IMR-90 (cell line): ENCODE measurements at places on chromosomes 12 and 14.

DNA sequence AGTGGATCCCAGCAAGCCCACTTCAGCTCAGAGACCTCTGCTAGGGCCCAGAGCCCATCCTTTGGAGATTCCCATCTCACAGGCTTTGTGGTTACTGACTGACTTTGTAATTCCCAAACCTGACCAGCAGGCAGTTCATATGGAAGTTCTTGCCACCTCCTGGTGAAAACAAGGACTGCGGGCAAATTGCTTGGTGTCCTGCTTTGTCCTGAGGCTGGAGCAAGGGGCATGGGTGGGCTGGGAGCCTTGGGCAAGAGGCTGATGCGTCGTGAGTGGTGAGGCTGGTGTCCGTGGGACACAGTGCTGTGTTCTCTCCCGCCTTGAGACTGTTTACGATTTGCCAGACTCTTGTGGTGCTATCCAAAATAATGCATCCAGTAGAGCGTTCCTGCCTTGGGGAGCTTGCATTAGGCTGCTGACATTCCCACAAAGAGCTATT is 91.0 kb downstream of the LRRC74A start:
- DNase-seq = peak; percentile 84
- peaks cover 42% of the 10 kb centered on the region for H3K4me1 ChIP-seq
- H3K27ac ChIP-seq = peak overlapping the region; percentile 86

DNA sequence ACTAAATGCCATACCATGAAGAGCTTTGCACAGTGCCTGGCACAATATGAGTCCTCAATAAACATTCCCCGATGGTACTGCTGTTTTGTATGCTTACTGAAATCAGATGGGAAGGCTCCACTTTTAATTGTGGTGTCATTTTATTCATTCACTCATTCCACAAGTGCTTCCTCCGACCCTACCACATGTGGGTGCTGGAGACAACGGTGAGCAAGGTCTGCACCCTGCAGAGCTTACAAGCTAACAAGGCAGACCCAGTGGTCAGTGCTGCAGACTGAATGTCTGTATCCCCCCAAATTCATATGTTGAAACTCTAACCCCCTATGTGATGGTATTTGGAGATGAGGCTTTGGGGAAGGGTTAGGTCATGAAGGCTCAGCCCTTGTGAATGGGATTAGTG is 48.3 kb downstream of the RFX4 start:
- H3K36me3 ChIP-seq = no peaks in the 10 kb centered on the region
- no peak overlapping the region for H3K27ac ChIP-seq
- no peak for DNase-seq
- H3K4me3 ChIP-seq = no peak overlapping the region
- no peaks in the 10 kb centered on the region for H3K4me1 ChIP-seq

DNA sequence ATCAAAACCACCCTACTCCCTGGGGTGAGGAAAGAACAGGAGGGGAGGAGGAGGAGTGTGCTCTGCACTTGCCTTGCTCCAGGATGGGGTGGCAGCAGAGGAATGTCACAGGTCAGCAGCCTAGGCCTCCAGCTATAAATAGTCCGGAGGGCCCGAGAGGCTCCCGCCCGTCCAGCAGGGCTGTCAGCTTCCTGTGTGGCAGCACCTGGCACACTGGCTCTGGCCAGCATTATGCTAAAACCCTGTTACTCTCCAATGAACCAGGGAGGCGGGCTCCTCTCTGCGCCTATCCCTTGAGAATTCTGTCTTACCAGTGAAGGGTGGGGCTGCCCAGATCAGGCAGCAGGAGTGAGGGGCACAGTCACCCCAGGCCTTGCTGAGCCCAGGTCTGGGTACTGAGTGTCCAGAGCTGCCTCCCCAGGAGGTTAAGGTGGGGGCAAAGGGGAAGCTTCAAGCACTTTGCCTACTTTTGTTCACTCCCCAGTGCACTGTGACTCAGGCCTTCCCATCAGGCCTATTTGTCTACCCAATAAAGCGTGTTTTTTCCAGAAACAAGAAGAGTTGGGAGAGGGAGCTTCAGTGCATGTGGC is 1.2 kb upstream of the COX14 start:
- no peaks in the 10 kb centered on the region for H3K36me3 ChIP-seq
- peaks cover 13% of the 10 kb centered on the region for H3K4me1 ChIP-seq
- peak; percentile 11 for DNase-seq
- no peaks in the 10 kb centered on the region for H3K27me3 ChIP-seq
- peak overlapping the region; percentile 21; the same call in 1 of the 2 replicates for H3K27ac ChIP-seq

- DNase-seq = no peak
- H3K27me3 ChIP-seq = peaks cover 53% of the 10 kb centered on the region
- H3K36me3 ChIP-seq = no peaks in the 10 kb centered on the region
- no peaks in the 10 kb centered on the region for H3K4me1 ChIP-seq
- H3K27ac ChIP-seq = no peak overlapping the region
Measured at GRCh38 chr12:52713960-52714886, 10.9 kb upstream of the KRT77 start.

- H3K27ac ChIP-seq = no peak overlapping the region
- no peak for DNase-seq
- H3K27me3 ChIP-seq = no peaks in the 10 kb centered on the region
- no peak overlapping the region for H3K4me3 ChIP-seq
- H3K4me1 ChIP-seq = no peaks in the 10 kb centered on the region
Measured at GRCh38 chr12:85831327-85831990, 4.8 kb downstream of the RASSF9 start.

- no peak overlapping the region for H3K27ac ChIP-seq
- no peak overlapping the region for H3K4me3 ChIP-seq
- no peaks in the 10 kb centered on the region for H3K36me3 ChIP-seq
- peaks cover 1% of the 10 kb centered on the region; the same call in 1 of the 2 replicates for H3K4me1 ChIP-seq
Measured at GRCh38 chr12:18595412-18595811, 142.4 kb downstream of the PLCZ1 start.

GRCh38 chr12:66127650-66128049 is 2.9 kb downstream of the LLPH start:
- DNase-seq = peak; percentile 72
- H3K27me3 ChIP-seq = no peaks in the 10 kb centered on the region
- H3K27ac ChIP-seq = no peak overlapping the region
- H3K36me3 ChIP-seq = peaks cover 17% of the 10 kb centered on the region
- H3K4me3 ChIP-seq = no peak overlapping the region
- peaks cover 2% of the 10 kb centered on the region; the same call in 1 of the 2 replicates for H3K4me1 ChIP-seq

- H3K36me3 ChIP-seq = no peaks in the 10 kb centered on the region
- no peak overlapping the region for H3K4me3 ChIP-seq
- no peaks in the 10 kb centered on the region for H3K4me1 ChIP-seq
- no peak for DNase-seq
- no peaks in the 10 kb centered on the region for H3K27me3 ChIP-seq
Measured at GRCh38 chr14:106013879-106014376, 487.5 kb downstream of the TMEM121 start.

DNA sequence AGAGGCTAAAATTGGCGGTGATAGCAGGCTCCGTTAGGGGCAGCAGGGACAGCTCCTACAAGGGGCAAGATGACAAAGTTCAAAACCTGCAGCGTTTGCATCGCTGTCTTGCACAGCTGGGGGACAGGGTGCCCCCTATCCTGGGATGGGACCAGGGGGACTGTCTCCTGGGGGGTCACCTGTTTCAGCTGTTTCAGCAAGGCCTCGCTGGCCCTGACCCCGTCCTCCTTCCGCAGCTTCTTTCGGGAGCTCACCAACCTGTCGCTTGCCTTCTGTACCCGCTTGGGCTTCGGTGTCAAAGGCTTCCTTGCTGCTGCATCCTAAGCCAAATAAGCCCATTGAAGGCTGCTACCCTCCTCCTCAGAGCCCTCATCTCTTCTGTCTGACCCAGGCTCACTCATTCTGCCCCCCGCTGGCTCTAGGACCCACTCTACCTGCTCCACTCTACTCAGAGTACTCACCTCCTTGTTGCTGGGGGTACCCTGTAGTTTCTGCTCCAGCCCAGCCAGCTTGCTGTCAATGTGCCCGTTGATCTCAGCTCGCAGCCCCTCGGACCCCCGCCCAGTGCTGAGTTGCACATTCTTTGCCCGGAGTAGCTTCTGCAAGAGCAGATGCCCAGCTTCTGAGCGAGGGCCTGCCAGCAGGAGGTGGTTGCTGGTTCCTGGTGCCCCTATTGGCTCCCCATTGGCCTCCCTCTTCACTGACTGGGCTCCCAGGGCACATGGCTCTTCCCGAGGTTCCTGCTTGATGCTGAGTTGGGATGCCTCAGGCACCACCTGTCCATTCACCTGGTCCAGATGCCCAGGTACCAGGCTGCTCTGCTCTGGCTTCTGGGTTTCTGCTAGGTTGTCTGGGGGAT is 12.4 kb upstream of the PRKAG1 start:
- no peaks in the 10 kb centered on the region for H3K4me1 ChIP-seq
- peaks cover 88% of the 10 kb centered on the region for H3K36me3 ChIP-seq
- H3K27ac ChIP-seq = no peak overlapping the region
- H3K4me3 ChIP-seq = no peak overlapping the region

DNA sequence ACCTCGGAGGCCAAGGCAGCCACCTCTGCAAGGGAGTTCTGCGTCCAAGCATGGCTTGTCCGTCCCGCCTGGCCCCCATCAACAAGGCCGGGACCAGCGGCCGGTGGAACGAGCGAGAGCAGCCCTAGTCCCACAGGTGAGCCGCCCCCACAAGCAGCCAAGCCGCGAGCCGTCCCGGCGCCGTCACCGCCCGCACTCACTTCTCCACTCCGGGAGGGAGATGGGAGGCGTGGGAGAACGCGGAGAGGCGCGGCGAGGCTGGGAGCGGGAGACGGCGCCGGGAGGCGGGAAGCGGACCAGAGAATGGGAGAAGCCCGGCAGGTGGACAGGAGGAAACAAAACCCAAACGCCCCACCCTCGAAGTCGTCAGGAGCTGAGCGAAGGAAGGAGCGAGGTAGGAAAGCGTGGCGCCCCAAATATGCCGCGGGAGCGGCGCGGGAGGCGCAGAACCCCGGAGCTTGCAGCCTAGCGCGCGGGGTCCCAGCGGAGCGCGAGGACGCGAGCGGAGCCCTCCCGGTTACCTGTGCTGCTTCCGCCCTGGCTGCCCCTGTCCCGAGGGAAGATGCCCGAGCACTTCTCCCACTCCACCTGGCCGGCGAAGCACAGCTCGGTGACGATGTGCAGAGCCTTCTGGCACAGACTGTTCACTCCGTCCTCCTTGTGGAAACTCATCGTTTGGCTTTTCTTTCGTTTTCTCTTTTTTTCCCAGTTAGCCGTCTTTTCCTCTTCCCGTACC is 600 bp downstream of the SYT10 start:
- no peak overlapping the region for H3K27ac ChIP-seq
- H3K4me1 ChIP-seq = no peaks in the 10 kb centered on the region
- peaks cover 10% of the 10 kb centered on the region for H3K27me3 ChIP-seq
- H3K4me3 ChIP-seq = peak overlapping the region; percentile 35
- no peaks in the 10 kb centered on the region for H3K36me3 ChIP-seq

- H3K36me3 ChIP-seq = peaks cover 2% of the 10 kb centered on the region; the same call in 1 of the 2 replicates
- no peaks in the 10 kb centered on the region for H3K4me1 ChIP-seq
- H3K27ac ChIP-seq = no peak overlapping the region
- H3K27me3 ChIP-seq = no peaks in the 10 kb centered on the region
- H3K4me3 ChIP-seq = no peak overlapping the region
Measured at GRCh38 chr14:64401949-64402348, 13.8 kb downstream of the MTHFD1 start.

- H3K27me3 ChIP-seq = no peaks in the 10 kb centered on the region
- H3K4me3 ChIP-seq = peak overlapping the region; percentile 67
- peak; percentile 87 for DNase-seq
- H3K4me1 ChIP-seq = no peaks in the 10 kb centered on the region; the same call in 1 of the 2 replicates
- peak overlapping the region; percentile 73 for H3K27ac ChIP-seq
- H3K36me3 ChIP-seq = no peaks in the 10 kb centered on the region
Measured at GRCh38 chr14:85533023-85533860, 3.3 kb downstream of the FLRT2 start.

DNA sequence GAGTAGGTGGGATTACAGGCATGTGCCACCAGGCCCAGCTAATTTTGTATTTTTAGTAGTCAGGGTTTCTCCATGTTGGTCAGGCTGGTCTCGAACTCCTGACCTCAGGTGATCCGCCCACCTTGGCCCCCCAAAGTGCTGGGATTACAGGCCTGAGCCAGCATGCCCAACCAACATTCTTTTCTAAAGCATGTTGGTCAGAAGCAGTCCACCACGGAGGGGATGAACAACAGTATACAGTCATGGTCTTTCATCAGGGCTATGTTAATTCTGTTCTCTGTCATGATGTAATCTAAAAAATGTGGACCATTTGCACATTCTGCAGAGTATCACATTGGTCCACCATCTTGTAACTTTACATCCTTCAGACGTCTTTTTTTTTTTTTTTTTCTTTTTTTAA is 3.6 kb downstream of the MRPL51 start:
- no peak overlapping the region for H3K4me3 ChIP-seq
- H3K4me1 ChIP-seq = no peaks in the 10 kb centered on the region; the same call in 1 of the 2 replicates
- H3K27ac ChIP-seq = no peak overlapping the region
- H3K36me3 ChIP-seq = no peaks in the 10 kb centered on the region
- no peaks in the 10 kb centered on the region for H3K27me3 ChIP-seq

- peaks cover 2% of the 10 kb centered on the region; the same call in 1 of the 2 replicates for H3K4me1 ChIP-seq
- no peak overlapping the region for H3K4me3 ChIP-seq
Measured at GRCh38 chr12:3083241-3083920, 6.2 kb downstream of the TSPAN9 start.

GRCh38 chr12:122035292-122035691 is 13.6 kb downstream of the BCL7A start:
- no peak overlapping the region for H3K4me3 ChIP-seq
- no peaks in the 10 kb centered on the region for H3K4me1 ChIP-seq
- H3K27me3 ChIP-seq = no peaks in the 10 kb centered on the region
- H3K27ac ChIP-seq = no peak overlapping the region

DNA sequence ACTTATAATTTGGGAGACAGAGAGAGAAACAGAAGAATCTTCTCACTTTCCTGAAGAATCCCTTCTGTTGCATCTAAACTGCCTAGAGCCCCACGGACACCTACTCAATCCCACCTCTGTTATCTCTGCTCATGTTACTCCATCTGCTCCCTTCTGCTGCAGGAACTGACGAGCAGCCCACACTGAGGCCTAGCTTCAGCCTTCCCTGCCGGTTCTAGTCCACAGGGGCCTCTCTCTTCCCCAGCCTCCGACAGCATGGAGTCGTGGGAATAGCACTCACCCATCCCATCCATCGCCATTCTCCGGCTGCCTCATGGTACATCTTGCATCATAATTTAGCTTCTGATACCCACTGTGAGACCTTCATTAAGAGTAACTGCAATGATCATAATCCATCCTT is 4.0 kb downstream of the RAB15 start:
- H3K4me3 ChIP-seq = no peak overlapping the region
- no peak for DNase-seq
- H3K4me1 ChIP-seq = peaks cover 6% of the 10 kb centered on the region

GRCh38 chr14:44462381-44462780 is 44.7 kb downstream of the FSCB start:
- H3K36me3 ChIP-seq = no peaks in the 10 kb centered on the region
- H3K4me3 ChIP-seq = no peak overlapping the region
- H3K27ac ChIP-seq = no peak overlapping the region
- no peaks in the 10 kb centered on the region for H3K4me1 ChIP-seq

- no peaks in the 10 kb centered on the region for H3K4me1 ChIP-seq
- DNase-seq = no peak
- no peak overlapping the region for H3K4me3 ChIP-seq
- H3K27ac ChIP-seq = no peak overlapping the region
Measured at GRCh38 chr14:91606851-91607250, 96.7 kb upstream of the PPP4R3A start.

DNA sequence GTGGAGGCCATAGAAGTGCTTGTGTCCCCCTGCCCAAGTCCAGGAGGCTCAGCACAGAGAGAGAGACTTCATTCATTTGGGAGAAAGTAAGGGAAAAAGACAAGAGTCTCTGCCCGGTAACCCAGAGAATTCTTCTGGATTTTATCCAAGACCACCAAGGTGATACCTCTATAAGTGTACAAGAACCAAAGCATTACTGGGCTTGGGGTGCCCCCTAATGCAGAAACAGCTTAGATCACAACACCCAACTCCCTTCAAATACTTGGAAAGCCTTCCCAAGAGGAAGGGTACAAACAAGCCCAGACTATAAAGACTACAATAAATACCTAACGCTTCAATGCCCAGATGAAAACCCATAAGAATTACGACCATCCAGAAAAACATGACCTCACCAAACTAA is 119.7 kb upstream of the PDE3A start:
- no peak for DNase-seq
- no peak overlapping the region for H3K27ac ChIP-seq
- H3K4me1 ChIP-seq = no peaks in the 10 kb centered on the region
- H3K36me3 ChIP-seq = no peaks in the 10 kb centered on the region
- no peaks in the 10 kb centered on the region for H3K27me3 ChIP-seq
